ENCODE measurements at places on chromosomes 7 and 10.
A peak's percentile ranks its signal among the peaks of the same experiment; 100 is the strongest.

DNA sequence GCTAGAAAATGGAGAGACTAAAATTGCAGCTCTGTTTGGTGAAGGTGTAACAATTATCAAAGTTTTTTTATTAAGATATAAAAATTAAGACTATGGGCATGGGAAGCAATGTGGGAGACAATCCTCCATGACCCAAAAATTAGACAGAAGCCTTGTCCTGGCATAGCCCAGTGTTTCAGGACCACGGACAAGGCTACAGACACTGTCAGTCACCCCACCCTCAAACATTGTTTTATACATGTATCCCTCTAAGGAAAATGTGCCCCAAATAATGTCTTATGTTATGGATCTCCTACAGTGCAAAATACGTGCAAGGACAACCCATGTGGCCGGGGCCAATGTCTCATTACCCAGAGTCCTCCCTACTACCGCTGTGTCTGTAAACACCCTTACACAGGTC lies 24.0 kb downstream of the HABP2 start:
- H3K4me3 ChIP-seq, result no peak overlapping the region
- DNase-seq, result peak; percentile 48
- H3K27me3 ChIP-seq, result peaks cover 4% of the 10 kb centered on the region
- H3K27ac ChIP-seq, result no peak overlapping the region
- H3K36me3 ChIP-seq, result no peaks in the 10 kb centered on the region

GRCh38 chr10:69663369-69663947 lies 33.4 kb downstream of the FAM241B start:
- peaks cover 2% of the 10 kb centered on the region for H3K4me1 ChIP-seq
- no peak overlapping the region for H3K27ac ChIP-seq
- no peak overlapping the region for H3K4me3 ChIP-seq
- peaks cover 41% of the 10 kb centered on the region for H3K27me3 ChIP-seq
- H3K36me3 ChIP-seq, result no peaks in the 10 kb centered on the region

- H3K27me3 ChIP-seq, result peaks cover 14% of the 10 kb centered on the region
- H3K27ac ChIP-seq, result no peak overlapping the region
- no peak overlapping the region for H3K4me3 ChIP-seq
- peaks cover 4% of the 10 kb centered on the region for H3K4me1 ChIP-seq
Measured at GRCh38 chr7:44530990-44531389, 10.1 kb downstream of the NPC1L1 start.

- H3K27me3 ChIP-seq, result peaks cover 4% of the 10 kb centered on the region
- peaks cover 37% of the 10 kb centered on the region for H3K4me1 ChIP-seq
- peak; percentile 76 for DNase-seq
Measured at GRCh38 chr10:119205894-119206602, 1.3 kb upstream of the GRK5 start.

DNA sequence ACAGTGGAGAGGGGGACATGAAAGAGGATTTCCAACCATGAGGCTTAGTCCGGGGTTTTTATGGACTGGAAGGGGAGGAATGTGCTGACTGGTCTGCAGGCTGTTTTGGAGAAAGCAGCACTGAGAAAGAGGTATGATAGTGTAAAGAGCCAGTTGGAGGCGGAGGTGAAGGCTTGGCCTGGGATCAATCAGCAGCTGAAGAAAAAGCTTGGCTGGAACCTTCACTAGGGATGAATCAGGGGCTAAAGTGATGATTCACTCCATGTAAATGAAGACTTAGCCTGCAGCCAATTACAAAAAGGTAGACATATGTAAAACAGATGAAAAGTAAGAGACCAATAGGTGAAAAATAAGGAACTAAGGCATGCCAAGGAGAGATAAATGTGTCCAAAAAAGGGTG lies 1382.6 kb downstream of the GATA3 start:
- H3K4me3 ChIP-seq, result no peak overlapping the region
- H3K27ac ChIP-seq, result no peak overlapping the region
- no peaks in the 10 kb centered on the region for H3K27me3 ChIP-seq
- H3K36me3 ChIP-seq, result no peaks in the 10 kb centered on the region
- no peaks in the 10 kb centered on the region for H3K4me1 ChIP-seq

- DNase-seq, result no peak
- no peaks in the 10 kb centered on the region for H3K36me3 ChIP-seq
- H3K4me1 ChIP-seq, result peaks cover 3% of the 10 kb centered on the region
- no peak overlapping the region for H3K27ac ChIP-seq
- H3K4me3 ChIP-seq, result no peak overlapping the region
Measured at GRCh38 chr7:1403638-1404459, 55.4 kb downstream of the MICALL2 start.

GRCh38 chr7:121101083-121101482 lies 112.6 kb downstream of the CPED1 start:
- no peak overlapping the region for H3K4me3 ChIP-seq
- H3K27me3 ChIP-seq, result no peaks in the 10 kb centered on the region
- H3K36me3 ChIP-seq, result no peaks in the 10 kb centered on the region
- no peaks in the 10 kb centered on the region for H3K4me1 ChIP-seq
- DNase-seq, result no peak

DNA sequence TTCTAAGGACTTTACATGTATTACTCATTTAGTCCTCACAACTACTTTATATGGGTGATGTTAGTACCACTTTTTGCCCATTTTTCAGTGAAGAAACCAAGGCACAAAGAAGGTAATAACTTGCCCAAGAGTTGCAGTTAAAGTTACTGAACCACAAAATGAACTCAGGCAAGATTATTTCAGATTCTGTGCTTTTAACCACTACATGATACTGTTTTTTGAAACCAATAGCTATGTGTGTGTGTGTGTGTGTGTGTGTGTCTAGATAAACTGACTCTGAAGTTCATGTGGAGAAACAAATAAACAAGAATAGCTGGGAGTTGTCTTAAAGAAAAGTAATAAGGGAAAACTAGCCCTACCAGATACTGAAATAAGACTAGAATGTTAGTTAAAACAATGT lies 60.8 kb upstream of the OIT3 start:
- no peaks in the 10 kb centered on the region for H3K4me1 ChIP-seq
- no peaks in the 10 kb centered on the region for H3K27me3 ChIP-seq
- H3K36me3 ChIP-seq, result no peaks in the 10 kb centered on the region
- H3K4me3 ChIP-seq, result no peak overlapping the region
- no peak for DNase-seq

GRCh38 chr7:52639126-52639525 lies 396.3 kb upstream of the POM121L12 start:
- no peak for DNase-seq
- no peaks in the 10 kb centered on the region for H3K4me1 ChIP-seq
- H3K27me3 ChIP-seq, result no peaks in the 10 kb centered on the region
- H3K4me3 ChIP-seq, result no peak overlapping the region
- no peak overlapping the region for H3K27ac ChIP-seq

GRCh38 chr10:86580521-86580891 lies 58.9 kb upstream of the WAPL start:
- H3K27ac ChIP-seq, result no peak overlapping the region
- DNase-seq, result no peak
- no peak overlapping the region for H3K4me3 ChIP-seq

GRCh38 chr7:80082213-80082612 lies 52.4 kb upstream of the GNAI1 start:
- no peak overlapping the region for H3K4me3 ChIP-seq
- no peak overlapping the region for H3K27ac ChIP-seq
- no peak for DNase-seq
- H3K27me3 ChIP-seq, result no peaks in the 10 kb centered on the region

GRCh38 chr10:117757086-117757720 lies 214.7 kb downstream of the EMX2 start:
- H3K36me3 ChIP-seq, result no peaks in the 10 kb centered on the region
- no peak for DNase-seq
- no peaks in the 10 kb centered on the region for H3K4me1 ChIP-seq
- no peak overlapping the region for H3K27ac ChIP-seq

DNA sequence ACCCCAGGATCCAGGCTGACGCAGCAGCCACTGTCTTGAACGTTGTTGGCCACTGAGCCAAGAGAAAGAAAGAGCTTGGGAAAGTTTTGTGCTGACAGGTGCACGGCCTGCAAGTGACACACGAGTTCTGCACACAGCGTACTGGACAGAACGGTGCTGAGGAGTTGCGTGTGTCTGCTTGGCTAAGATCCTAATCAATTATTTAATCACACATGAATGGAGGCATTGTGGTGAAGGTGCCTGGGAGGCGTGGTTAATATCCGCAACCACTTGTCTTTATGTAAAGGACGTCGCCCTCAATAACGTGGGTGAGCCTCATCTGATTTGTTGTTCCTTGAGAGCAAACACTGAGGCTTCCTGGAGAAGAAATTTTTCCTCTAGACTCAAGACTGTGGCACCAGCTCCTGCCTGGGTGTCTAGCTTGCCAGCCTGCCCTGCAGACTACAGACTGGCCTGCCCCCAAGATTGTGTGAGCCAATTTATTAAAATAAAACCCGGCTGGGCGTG lies 16.6 kb upstream of the GNA12 start:
- no peaks in the 10 kb centered on the region for H3K27me3 ChIP-seq
- no peak overlapping the region for H3K27ac ChIP-seq
- peaks cover 2% of the 10 kb centered on the region for H3K36me3 ChIP-seq
- no peak overlapping the region for H3K4me3 ChIP-seq

DNA sequence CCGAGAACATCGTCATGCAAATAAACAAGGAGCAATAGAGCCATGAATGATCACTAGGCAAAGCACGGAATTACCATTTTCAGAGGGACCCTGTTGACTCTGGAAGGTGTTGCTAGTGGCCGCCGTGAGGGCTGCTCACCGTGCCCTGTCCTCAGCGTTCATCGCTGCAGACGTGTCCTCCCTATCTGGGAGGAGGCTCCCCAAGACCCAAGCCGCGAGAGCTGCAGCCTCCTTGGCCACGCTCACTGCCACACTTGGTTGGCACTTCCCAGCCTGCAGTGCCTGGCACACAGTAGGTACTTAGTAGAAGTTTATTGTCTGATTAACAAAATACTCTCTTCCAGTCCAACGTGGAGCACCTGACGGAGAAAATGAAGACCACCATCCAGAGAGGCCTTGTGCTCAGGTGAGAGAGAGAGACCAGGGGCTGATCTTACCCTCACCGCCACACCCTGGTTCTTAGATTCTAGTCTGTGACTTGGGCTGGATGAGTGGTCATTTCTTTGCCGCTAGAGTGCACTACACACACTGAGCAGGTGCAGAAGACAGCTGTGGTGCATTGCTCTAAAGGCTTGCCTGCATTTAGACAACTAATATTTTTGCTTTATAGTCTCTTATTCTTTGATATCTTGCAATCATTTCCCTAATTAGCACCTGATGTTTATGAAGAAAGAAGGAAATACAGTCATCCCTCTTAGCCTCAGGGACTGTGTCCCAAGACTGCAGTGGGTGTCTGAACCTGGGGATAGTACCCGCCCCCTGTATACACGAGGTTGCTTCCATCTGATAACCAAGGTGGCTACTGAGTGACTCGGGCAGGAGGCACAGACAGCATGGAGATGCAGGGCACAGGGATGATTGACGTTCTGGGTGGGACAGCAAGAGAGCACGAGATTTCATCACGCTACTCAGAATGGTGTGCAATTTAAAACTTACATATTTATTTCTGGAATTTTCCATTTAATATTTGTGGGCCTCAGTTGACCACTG lies 40.3 kb downstream of the PITRM1 start:
- peaks cover 72% of the 10 kb centered on the region for H3K36me3 ChIP-seq
- no peak overlapping the region for H3K4me3 ChIP-seq

DNA sequence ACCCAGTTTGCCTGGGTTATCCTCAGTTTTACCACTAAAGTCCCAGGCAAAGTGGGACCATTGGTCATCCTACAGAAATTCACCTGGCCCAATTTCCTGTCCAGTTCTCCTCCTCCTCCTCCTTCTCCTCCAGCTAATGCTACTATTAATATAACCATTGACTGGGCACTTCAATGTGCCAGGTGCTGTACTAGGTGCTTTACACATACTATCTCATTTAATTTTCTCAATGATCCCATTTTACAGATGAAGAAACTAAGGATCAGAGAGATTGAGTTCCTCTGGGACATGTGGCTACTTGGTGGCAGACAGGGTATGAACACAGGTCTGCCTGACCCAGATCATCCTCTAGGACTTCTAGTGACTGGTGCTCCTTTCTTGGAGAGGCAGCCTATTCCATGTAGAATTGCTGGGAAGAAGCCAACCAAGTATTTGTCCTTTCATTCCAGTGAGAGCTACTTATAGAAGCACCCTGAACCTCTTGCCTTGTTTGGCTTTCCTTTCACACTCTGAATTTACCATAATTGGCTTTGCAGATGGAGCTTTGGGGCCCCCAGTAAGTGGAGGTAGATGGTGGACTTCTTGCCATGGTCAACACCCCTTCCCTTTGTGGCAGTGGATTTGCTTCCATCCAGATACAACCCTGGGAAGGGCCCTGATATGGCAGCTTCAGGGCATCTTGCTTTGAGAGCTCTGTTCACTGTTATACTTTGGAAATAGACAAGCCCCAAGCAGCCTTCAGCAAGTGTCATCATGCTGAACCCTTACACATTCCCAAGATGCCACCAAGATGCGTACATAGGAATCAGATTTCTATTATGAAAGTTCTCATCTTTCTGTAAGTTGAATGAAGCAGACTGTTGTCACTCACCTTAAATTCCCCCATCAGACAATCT lies 78.7 kb downstream of the MYOF start:
- no peaks in the 10 kb centered on the region for H3K4me1 ChIP-seq
- H3K27me3 ChIP-seq, result no peaks in the 10 kb centered on the region
- DNase-seq, result no peak

- H3K27me3 ChIP-seq, result no peaks in the 10 kb centered on the region
- no peaks in the 10 kb centered on the region for H3K4me1 ChIP-seq
- no peaks in the 10 kb centered on the region for H3K36me3 ChIP-seq
- no peak overlapping the region for H3K4me3 ChIP-seq
- DNase-seq, result no peak
Measured at GRCh38 chr10:133117688-133118071, 30.0 kb downstream of the ADGRA1 start.

DNA sequence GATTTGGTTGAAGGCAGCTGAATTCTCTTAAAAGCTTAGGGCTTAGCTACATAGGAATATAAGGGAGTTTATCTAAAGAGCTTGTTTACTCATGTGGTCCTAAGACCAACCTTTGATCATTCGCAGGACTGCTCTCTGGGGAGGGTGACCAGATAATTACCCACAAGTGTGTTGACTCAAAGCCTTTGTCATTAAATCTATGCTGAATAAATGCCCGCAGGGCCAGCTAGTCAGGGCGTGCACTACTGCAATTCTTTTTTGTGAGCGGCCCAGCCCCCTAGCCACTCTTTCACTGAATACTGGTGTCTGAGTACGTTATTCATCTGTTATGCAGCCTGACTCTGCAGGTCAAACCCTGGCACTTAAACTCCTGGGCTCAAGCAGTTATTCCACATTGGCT lies 69.6 kb downstream of the AKAP9 start:
- peaks cover 53% of the 10 kb centered on the region for H3K36me3 ChIP-seq
- H3K27me3 ChIP-seq, result no peaks in the 10 kb centered on the region
- no peak overlapping the region for H3K4me3 ChIP-seq
- no peak overlapping the region for H3K27ac ChIP-seq
- no peaks in the 10 kb centered on the region for H3K4me1 ChIP-seq

DNA sequence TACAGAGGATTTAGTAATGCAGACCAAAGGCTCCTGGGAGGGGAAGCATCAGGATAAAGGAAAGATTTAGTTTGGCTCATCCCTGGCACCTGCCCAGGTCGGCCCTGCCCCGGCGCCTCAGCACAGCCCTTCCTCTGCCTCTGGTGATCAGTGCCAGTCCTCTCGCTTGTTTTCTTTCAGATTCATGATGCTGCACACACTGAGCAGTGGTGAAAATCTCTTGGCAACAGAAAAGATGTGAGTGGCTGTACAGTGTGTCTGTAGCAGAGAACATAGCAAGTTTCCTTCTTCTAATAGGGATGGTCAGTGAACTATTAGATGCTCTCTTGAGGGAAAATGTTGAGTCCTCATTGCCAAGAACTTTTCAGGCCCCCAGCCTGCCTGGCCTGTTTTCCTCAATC lies 994.1 kb downstream of the KCNMA1 start:
- no peaks in the 10 kb centered on the region for H3K4me1 ChIP-seq
- H3K27ac ChIP-seq, result no peak overlapping the region
- H3K4me3 ChIP-seq, result no peak overlapping the region
- DNase-seq, result no peak

GRCh38 chr10:79244841-79245504 lies 102.3 kb upstream of the PPIF start:
- peaks cover 77% of the 10 kb centered on the region for H3K4me1 ChIP-seq
- peak; percentile 56 for DNase-seq
- H3K4me3 ChIP-seq, result peak overlapping the region; percentile 74
- H3K36me3 ChIP-seq, result peaks cover 10% of the 10 kb centered on the region
- no peaks in the 10 kb centered on the region for H3K27me3 ChIP-seq
- peak overlapping the region; percentile 95 for H3K27ac ChIP-seq

Measured in activated naive CD4-positive, alpha-beta T cell treated with anti-CD3 and anti-CD28 coated beads, Interleukin-2, amount 10 ng/mL, durations not matched to agents 7 days and 5 days (primary cell).